ENCODE measurements at places on chromosomes 4 and X.

DNA sequence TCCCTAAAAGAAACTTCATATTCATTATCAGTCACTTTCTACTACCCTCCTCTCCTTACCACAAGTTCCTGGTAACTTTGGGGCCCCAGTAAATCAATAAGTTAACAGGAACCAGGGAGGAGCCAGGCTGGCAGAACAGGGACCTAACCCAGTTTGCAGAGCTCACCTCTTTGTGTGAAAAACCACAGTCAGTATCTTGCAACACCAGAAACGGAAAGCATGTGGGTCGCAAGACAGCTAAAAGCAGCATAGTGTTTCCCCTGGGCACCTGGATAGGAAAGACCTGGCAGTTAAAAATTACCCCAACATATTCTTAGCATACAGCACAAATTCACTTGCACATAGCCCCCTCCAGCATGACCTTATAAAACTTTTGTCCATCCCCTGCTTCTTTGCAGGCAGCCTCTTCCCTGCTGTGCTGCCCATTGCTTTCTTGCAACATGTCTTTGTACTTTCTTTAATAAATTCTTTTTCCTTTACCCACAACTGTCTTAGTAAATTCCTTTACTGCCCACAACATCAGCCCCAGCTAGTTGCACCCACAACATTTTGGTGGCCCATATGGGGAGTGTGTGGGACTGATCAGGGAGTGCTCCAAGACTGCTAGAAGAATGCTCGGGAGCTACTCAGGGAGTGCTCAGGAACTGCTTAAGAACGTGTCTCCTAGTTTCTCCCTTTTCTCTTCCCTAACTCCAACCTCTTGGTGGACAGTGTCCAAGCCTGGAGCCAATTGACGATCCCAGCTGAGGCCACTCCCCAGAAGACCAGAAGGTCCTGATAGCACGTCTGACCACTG, 83.4 kb downstream of the MSN start:
- DNase-seq, result no peak

DNA sequence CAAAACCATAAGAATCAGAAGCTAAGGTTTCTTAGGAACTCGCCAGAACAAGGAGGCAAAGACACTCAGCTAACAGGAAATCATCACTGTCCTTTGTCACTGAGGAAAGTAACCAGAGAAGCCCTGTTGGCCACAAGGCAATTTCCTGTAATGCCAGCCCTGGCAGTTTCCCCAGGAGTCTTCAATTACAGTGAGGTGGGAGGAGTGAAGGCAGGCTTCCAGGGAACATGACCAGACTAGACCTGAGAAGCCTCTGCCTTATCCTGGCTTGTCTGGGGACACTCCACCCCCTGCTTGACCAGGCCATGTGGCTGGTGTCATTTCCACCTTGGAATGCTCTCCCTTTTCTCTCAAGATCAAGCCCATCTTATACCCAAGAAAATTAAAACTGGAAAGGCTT, 125.3 kb downstream of the COL4A6 start:
- no peak for DNase-seq

GRCh38 chr4:78928835-78929234, 10.4 kb downstream of the PAQR3 start:
- no peak for DNase-seq

DNA sequence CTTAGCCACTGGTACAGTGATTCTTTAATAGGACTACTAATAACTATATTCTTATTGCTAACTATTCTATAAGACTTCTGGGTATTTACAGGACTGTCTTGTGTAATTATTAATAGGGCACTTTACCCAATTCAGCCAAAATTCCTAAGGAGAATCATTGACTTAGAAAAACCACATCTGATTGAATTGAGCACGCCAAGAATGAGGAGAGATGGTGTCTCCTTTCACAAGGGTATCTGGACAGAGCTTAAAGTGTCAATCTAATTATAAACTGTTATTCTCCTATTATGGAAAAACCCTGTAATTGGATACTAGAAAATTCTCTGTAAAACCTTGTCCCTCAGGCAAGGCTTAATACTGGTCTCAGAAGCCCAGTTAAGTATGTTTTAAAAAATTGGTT, 111.1 kb upstream of the TLL1 start:
- no peak for DNase-seq

DNA sequence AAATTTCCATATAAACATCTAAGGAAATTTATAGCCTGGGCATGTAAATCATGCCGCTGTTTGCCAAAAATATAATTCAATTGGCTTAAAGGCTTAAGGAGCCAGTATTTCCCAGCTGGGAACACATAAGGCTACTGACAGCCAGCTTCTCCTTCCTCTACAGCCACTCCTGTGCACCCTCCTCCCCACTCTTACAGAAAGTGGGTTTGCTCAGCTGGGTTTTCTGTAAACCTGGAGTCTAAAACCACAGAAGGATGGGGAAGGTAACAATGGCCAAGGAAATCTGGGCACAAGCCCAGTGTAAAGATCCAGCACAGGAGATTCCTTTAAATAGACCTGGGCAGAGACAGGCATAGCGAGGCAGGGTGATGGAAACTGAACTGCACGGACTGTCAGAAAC, 18.5 kb downstream of the ACSL1 start:
- DNase-seq, result no peak

GRCh38 chr4:40234519-40235039, 37.7 kb downstream of the RHOH start:
- DNase-seq, result no peak

GRCh38 chr4:19187691-19188090, 1064.0 kb upstream of the SLIT2 start:
- DNase-seq, result no peak

- DNase-seq, result no peak
Observed at GRCh38 chrX:71169586-71169985, 24.9 kb downstream of the NLGN3 start.

GRCh38 chrX:107851215-107851614, 25.5 kb downstream of the MID2 start:
- DNase-seq, result no peak

- no peak for DNase-seq
Observed at GRCh38 chr4:168557658-168558057, 60.8 kb downstream of the PALLD start.

DNA sequence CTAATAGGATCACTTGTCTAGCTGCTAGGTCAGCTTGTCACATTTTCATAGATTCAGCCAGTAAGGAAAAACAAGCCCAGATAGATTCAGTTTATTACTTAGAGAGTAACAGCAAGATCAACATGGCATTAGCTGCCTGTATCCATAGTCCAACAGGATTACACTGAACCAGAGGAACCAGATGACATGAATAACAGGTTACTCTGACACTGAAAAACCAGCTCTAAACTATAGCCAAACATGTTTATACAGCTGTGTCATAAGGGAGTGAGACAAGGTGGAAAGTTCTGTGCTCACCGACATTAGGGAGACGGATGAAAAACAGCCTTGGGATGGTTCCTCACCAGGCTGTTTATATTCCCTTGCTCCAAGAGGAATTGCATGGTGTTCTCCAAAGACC, 102.9 kb upstream of the EOLA2 start:
- DNase-seq, result no peak

GRCh38 chrX:42219231-42219630, 295.9 kb upstream of the CASK start:
- DNase-seq, result no peak

DNA sequence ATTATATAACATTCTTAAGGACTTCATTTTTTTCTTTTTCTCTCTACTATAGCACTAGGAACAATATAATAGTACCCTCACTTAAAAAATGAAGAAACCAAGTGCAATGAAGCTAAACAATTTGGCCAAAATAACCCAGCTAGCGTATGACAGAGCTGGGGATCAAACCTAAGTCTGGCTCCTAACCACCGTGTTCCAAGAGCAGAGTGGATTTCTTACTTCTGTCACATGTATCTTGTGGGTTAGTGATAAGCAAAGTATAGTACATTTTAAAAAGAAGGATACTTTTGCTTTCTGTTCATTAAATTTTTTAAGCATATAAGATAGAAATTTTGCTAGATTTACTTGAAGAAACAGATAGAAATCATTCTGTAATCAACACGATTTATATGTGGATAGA, 11.5 kb downstream of the LIMCH1 start:
- DNase-seq, result no peak
